ENCODE measurements at places on chromosomes 6 and 20.

- no peaks in the 10 kb centered on the region for H3K27me3 ChIP-seq
- no peak overlapping the region for H3K4me3 ChIP-seq
- DNase-seq = no peak
- no peaks in the 10 kb centered on the region for H3K36me3 ChIP-seq
- no peak overlapping the region for H3K27ac ChIP-seq
Observed at GRCh38 chr20:62233684-62234083, 4.6 kb upstream of the OSBPL2 start.

GRCh38 chr6:109715616-109716015 lies 24.5 kb downstream of the FIG4 start:
- no peaks in the 10 kb centered on the region for H3K27me3 ChIP-seq
- no peaks in the 10 kb centered on the region for H3K36me3 ChIP-seq
- no peak overlapping the region for H3K4me3 ChIP-seq
- H3K27ac ChIP-seq = no peak overlapping the region

GRCh38 chr6:3209114-3210023 lies 18.1 kb downstream of the TUBB2B start:
- no peaks in the 10 kb centered on the region for H3K36me3 ChIP-seq
- no peak overlapping the region for H3K4me3 ChIP-seq
- DNase-seq = no peak
- H3K27me3 ChIP-seq = no peaks in the 10 kb centered on the region
- H3K4me1 ChIP-seq = peaks cover 5% of the 10 kb centered on the region

DNA sequence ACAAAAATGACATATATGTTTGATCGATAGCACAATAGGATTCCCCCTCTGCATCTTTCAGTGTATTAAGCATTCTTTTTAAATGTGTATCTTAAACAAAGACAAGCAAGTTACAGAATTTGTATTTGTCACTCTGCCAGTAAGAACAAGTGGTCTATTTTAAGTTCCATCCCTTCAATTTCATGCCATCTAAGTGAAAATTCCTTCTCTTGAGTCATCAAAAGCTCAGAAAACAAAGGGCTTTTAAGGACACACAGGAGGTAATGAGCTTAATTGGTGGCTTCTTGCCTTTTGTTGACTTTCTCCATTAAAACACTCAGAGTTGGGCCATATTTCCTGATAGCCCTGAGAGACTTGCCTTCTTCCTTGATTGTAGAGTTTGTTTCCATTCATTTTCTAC lies 547.8 kb downstream of the TENT5A start:
- H3K27ac ChIP-seq = no peak overlapping the region
- no peak for DNase-seq
- H3K27me3 ChIP-seq = no peaks in the 10 kb centered on the region
- no peaks in the 10 kb centered on the region for H3K36me3 ChIP-seq
- H3K4me1 ChIP-seq = no peaks in the 10 kb centered on the region

DNA sequence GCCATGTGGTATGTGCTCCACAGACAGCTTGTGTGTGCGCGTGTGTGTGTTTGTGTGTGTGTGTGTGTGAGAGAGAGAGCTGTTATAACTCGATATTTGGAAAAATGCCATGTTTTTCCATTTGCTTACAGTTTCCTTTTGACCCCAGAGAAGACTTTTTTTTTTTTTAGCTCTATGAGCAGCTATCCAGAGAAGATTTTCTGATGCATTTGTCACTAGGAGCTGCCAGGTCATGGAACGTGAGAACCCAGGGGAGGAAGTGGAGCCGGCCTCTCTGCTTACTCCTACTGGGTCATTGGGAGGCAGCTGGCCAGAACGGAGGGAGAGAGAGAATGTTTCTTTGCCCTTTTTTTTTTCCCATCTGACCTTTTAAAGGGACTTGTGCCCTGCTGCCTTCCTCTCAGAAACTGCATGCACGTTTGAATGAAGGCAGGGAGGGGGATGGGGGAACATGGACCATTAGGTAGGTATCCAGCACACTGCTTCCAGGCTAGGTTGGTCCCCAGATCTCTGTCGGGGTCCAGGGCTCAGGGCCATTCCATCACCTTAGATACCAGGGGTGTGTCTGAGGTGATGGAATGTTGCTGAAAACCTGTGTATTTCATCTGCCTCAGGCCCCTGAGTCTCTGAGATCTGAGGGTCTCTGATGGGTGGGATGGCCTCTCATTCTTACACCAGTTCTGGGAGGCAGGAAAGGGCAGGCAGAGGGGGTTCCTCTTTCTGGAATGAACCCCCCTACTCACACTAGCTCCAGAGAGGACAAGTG lies 11.2 kb upstream of the MRPS18A start:
- H3K4me1 ChIP-seq = no peaks in the 10 kb centered on the region
- H3K27ac ChIP-seq = no peak overlapping the region
- DNase-seq = no peak

GRCh38 chr6:36436466-36436865 lies 6.2 kb downstream of the PXT1 start:
- H3K4me1 ChIP-seq = peaks cover 4% of the 10 kb centered on the region
- H3K27me3 ChIP-seq = no peaks in the 10 kb centered on the region
- DNase-seq = no peak
- H3K36me3 ChIP-seq = no peaks in the 10 kb centered on the region
- no peak overlapping the region for H3K27ac ChIP-seq

DNA sequence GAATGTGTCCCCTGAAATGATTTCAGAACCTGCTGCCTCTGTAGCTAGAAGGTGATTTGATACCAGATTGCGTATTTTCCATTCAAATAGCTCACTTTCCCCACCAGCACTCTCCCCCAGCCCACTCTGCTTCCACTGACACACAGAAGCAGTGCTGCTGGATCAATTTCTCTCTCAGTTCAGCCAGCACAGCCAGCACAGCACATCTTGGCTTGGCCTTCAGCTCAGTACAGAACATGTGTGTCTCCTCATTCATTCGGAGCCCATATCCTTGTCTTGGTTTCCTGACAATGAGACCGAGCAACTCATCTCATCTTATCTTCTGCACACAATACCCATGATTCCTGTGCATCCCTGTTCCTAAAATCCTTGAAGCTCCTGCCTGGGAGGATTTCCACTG lies 33.8 kb upstream of the CD83 start:
- no peaks in the 10 kb centered on the region for H3K4me1 ChIP-seq
- no peak for DNase-seq
- H3K27ac ChIP-seq = no peak overlapping the region
- no peaks in the 10 kb centered on the region for H3K27me3 ChIP-seq

DNA sequence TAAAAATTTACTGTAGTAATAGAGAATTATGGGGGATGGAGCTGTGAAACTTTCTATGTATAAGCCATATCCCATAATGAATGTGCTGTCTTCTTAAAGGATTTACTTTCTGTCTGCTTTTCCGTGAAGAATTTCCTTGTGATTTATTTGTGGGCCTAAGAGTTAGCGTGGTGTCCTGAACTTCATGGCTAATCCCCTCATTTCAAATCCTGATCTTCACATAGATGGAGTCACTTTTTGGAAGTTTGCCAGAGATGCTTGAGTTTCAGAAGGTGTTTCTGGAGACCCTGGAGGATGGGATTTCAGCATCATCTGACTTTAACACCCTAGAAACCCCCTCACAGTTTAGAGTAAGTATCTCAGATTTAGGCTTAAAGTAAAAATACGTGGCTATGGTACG lies 19.4 kb upstream of the CLDN20 start:
- H3K36me3 ChIP-seq = no peaks in the 10 kb centered on the region
- no peak overlapping the region for H3K27ac ChIP-seq
- no peaks in the 10 kb centered on the region for H3K27me3 ChIP-seq
- no peaks in the 10 kb centered on the region for H3K4me1 ChIP-seq

DNA sequence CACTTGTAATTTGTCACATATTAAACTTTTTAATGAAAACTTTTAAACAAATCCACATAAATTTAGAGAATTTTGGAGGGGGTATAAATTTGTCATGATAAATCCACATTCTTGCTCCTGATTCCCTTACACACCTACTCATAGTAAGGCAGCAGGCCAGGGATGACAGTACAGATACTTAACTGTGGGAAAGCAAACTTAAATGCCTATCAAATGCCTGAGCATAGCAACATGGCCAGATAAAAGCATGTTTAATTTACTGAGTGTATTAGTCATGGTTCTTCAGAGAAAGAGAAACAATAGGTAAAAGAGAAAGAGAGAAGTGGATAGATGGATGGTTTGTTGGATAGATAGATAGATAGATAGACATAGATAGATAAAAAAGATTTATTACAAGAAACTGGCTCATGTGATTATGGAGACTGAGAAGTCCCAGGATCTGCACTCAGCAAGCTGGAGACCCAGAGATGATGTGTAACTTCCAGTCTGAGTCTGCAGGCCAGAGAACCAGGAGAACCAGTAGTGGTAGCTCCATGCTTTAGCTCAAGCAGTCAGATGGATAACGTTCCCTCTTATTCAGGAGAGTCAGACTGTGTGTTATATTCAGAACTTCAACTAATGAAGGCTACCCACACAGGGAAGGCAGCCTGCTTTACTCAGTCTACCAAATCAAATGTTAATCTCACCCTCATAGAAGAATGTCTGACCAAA lies 15.9 kb upstream of the ADGRF1 start:
- no peak overlapping the region for H3K27ac ChIP-seq
- H3K4me3 ChIP-seq = no peak overlapping the region
- no peak for DNase-seq

DNA sequence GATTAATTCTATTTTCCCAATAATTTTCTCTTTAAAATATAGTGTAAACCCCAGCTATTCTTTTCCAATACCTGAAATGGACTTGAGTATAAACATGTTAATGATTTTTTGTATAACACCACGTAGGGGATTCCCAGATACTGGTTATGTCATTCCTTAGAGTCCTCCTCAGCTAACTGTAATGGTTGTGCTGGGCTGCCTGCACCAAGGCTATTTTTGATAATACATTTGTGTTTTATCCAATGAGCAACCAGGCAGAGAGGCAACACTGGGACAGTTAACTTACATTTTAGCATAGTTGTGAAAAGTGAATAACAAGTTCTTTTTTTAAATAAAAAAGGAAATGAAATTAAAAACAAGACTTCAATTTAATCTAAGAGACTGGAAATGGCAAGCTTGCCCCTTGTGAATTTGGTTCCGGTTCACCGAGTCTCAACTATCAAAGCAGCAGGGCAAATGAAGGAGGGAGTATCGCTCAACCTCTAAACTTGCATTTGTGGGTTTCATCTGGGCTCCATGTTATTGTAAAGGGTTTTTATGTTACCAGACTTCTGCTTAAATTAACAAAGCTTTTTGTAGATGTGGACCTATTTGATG lies 18.8 kb upstream of the BACH2 start:
- no peaks in the 10 kb centered on the region for H3K4me1 ChIP-seq
- no peak overlapping the region for H3K4me3 ChIP-seq
- no peaks in the 10 kb centered on the region for H3K27me3 ChIP-seq
- no peak overlapping the region for H3K27ac ChIP-seq
- no peaks in the 10 kb centered on the region for H3K36me3 ChIP-seq

DNA sequence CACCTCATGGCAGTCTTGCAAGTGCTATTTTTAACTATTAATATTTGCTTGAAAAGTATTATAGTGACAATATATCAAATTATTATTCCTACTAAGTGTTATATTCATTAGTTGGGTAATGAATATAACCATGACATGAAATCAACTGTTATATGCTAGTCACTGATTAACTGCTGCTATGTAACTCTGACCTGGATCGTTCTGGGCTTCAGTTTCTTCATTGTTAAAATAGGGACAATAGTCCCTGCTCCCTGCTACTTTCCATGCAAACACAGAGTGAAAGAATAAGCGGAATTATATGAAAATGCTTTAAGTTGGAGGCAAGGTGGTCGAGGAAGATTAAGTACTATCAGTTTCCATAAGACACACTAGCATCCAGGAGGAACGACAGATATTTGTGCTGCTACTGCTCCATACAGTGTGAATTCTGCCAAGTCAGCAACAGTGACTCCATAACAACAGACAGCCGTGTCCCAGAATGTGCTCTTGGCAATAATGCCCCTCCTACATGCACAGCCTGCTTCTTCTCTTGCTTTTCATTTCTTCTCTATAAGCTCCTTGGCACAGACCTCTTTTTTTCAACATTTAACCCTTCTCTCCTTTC lies 107.2 kb downstream of the CHD6 start:
- H3K27me3 ChIP-seq = no peaks in the 10 kb centered on the region
- peaks cover 38% of the 10 kb centered on the region for H3K36me3 ChIP-seq
- H3K4me3 ChIP-seq = no peak overlapping the region
- no peaks in the 10 kb centered on the region for H3K4me1 ChIP-seq
- H3K27ac ChIP-seq = no peak overlapping the region

GRCh38 chr20:64176551-64176950 lies 12.3 kb downstream of the MYT1 start:
- H3K27me3 ChIP-seq = no peaks in the 10 kb centered on the region
- H3K36me3 ChIP-seq = no peaks in the 10 kb centered on the region
- no peak for DNase-seq
- H3K4me1 ChIP-seq = no peaks in the 10 kb centered on the region

DNA sequence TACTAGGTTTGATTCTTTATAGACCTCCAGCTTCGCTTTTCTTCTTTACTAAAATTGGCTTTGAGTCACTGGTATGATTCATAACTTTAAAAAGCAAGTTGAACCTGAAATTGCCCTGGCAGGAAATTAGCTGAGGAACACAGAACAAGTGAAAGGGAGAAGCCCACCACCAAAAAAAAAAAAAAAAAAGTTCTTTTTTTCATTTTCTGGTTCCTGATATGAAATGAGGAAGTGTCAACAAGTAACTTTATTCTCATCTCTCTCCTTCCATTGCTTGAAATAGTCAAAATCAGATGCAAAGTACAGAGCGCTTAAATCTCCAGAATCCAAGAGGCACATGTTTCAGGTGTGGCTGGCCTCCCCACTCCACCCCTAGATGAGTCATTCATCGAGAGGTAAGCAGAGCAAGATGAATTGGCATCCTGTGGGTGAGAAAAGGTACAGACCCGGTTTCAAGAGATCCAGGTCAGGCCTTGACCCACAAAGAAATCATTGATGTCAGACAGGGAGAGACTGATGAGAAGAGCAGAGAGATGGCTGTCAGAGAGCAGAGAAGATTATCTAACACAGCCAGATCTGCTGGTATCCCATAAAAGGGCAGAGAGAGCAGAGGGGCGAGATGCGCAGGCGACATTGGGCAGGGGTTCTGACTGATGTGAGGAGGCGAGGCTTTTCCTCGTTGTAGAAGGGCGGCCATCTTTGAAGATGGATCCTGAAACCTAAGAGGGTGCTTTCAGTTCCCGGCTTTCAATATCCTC lies 54.8 kb upstream of the MBOAT1 start:
- H3K27me3 ChIP-seq = no peaks in the 10 kb centered on the region
- H3K4me3 ChIP-seq = no peak overlapping the region
- no peaks in the 10 kb centered on the region for H3K36me3 ChIP-seq
- H3K4me1 ChIP-seq = no peaks in the 10 kb centered on the region
- no peak overlapping the region for H3K27ac ChIP-seq

DNA sequence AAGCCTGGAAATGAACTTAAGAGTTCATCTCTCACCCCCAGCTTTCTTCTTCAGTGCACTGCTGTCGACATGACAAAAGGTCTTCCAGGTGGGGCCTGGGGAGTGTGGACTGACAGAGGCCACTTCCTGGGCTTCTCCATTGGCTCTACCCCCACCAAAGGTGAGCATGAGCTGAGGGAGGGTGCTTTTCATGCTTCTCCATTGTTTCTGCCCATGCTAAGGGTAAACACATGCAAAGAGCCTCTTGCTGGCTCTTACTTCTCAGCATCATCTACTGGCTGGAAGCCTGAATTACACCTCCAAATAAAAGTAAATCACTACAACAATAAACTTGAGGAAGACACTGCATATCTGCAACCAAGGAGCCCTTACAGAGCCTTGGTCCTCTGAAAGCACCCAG lies 227.2 kb downstream of the EPM2A start:
- DNase-seq = no peak
- H3K4me3 ChIP-seq = no peak overlapping the region
- H3K27me3 ChIP-seq = no peaks in the 10 kb centered on the region
- no peak overlapping the region for H3K27ac ChIP-seq

- H3K4me1 ChIP-seq = peaks cover 13% of the 10 kb centered on the region
- DNase-seq = no peak
- H3K27ac ChIP-seq = no peak overlapping the region
- no peaks in the 10 kb centered on the region for H3K27me3 ChIP-seq
Observed at GRCh38 chr20:62405108-62405980, 1.7 kb downstream of the CABLES2 start.

Data from effector memory CD4-positive, alpha-beta T cell (primary cell).